ENCODE measurements at places on chromosomes 16 and 17. TPM values are rescaled to one million over a fixed set of nuclear protein-coding genes. Genes with fewer than 3 reads are reported as not detected.

ARSG gene
- 3.6 TPM for polyA plus RNA-seq

DNA sequence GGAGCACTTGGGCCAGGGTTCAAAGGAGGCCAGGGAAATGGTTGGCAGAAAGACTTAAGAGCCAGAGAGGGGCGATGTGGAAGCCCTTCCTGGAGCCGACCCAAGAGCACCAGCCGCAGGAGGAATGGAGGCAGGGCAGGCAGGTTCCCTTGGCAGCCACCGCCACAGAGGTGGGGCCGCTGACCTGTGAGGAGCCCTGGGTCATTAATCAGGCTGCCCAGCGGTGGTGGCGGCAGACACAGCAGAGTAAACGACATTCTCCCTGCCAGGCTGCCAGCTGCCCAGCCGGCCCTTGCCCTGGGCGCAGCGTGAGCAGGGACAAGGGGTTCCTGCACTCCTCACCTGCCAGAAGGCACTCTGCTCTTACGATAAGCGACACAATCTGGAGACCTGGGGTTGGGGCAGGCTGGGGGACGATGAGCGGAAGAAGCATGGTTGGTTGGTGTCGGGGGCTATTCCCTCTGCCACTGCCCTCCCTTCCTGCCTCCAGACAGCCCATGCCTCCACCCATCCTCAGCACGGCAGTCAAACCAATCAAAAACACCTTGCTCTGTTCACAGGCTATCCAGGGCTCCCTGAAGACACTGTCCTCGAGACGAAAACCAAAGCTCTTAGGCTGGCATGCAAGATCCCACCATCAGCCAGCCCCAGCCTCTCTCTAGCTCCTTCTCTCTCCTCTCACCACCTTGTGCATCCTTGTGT is 40.9 kb downstream of the PLXDC1 start:
- DNase-seq = no peak

- no peak for DNase-seq
Observed at GRCh38 chr16:49483251-49483650, 109.6 kb downstream of the C16orf78 start.

DNA sequence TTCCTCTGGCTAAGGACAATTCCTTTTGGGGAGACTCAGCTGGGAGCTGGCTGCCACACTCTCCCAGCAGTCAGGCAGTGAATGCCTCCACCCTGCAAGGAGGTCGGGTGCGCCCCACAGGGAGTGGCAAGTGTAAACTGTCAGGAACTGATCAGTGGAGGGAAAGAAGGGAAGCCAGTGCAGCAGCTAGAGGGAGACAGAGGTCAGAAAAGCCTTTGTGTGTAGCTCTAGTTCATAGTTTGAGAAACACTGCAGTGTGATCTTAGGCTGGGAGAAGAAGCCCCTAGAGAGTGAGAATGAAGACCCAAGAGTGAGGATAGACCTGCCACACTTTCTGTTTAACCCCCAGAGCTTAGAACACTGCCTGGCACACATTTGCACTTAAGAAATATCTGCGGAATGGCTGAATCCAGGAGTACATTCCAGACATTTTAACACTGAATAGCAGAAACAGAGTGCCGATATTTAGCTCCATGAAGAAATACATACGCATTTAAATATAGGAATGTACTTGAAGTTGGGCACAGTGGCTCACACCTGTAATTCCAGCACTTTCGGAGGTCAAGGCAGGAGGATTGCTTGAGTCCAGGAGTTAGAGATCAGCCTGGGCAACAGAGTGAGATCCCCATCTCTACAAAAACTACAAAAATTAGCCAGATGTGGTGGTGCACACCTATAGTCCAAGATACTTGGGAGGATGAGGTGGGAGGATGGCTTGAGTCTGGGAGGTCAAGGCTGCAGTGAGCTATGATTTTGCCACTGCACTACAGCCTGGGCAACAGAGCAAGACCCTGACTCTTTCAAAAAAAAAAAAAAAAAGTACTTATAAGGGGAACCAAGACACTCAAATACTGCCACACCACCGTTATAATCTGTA is 11.1 kb upstream of the SLC5A11 start:
- no peak for DNase-seq

- DNase-seq = no peak
Observed at GRCh38 chr16:53372992-53373871, 61.0 kb upstream of the RBL2 start.

All from BJ (cell line).